ENCODE measurements at places on chromosomes 4 and X.

GRCh38 chr4:131974730-131975129 is 1174.4 kb upstream of the PCDH10 start:
- DNase-seq: no peak

- no peak for DNase-seq
These were observed 60.7 kb upstream of the PGM2 start for GRCh38 chr4:37765741-37766140.

DNA sequence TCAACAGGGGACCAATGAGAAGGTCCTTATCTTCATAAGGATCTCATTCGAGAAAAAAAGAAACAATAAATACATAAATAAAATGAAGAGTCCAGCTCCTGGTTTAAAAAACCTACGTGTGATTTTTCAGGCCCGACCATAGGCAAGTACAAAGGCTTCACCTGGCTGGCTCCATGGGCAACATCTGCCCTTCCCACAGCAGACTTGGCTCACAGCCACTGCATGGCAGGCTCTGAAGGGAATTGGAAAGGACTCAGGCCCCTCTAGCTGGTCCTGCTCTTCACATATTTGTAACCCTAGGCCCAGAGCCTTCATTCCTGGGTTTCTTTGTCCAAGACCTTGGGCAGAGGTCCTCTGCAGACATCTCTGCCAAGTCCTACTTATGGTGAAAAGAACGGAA is 228.1 kb downstream of the QDPR start:
- DNase-seq: no peak

DNA sequence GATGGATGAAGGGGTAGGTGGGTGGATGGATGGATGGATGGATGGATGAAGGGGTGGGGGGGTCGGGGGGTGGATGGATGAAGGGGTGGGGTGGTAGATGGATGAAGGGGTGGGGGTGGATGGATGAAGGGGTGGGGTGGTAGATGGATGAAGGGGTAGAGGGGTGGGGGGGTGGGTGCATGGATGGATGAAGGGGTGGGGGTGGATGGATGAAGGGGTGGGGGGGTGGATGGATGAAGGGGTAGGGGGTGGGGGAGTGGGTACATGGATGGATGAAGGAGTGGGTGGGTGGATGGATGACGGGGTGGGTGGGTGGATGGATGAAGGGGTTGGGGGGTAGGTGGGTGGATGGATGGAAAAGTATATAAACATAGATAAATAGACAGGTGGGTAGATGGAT is 74.2 kb downstream of the PRKX start:
- no peak for DNase-seq

Measured in H7 (cell line).